ENCODE measurements at places on chromosomes 11 and 22. TPM values are rescaled to one million over a fixed set of nuclear protein-coding genes. Genes with fewer than 3 reads are reported as not detected.

DNA sequence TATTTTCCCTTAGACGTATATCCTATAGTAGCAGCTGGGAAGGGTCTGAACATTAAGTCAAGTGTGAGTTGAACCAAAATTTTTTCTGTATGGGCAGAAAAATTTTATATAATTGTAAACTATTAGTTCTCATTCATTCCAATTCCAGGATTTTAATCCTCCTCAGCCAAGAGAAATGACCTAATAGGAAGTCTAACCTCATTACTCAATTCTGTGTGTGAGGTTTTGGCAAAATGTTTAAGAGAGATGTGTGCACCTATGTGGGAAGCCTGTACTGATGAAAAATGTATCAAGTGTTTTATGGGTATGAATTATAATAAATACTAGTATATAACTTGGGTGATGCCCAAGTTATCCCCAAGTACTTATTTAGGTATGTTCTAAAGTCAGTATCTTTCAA lies 311.6 kb upstream of the PITPNB start:
- no peak for DNase-seq

Gene TYR
- not detected for total RNA-seq

GRCh38 chr11:46659908-46660307 lies 40.5 kb downstream of the ARHGAP1 start:
- DNase-seq, result no peak

DNA sequence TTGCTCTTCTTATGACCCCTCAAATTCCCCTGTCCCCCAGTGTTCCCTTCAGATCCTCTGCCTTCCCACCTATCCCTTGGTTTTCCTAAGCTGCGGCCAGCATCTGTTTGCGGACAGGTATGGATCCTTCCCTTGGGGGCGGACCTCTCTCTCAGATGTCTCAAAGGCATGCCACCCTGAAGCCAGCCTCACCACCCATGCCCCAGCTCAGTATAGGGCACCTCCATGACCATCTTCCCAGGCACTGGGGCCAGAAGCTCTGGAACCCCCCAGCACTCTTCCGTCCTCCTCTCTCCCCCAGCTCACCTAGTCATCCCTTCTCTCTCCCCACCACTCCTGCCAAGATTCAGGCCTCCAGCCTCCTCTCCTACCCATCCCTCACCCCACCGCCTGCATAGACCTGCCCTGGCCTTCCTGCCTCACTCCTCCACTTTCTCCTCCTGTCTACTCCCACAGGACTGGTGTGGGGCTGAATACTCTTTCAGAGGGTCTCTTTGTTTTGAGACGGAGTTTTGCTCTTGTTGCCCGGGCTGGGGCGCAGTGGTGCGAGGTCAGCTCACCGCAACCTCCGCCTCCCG lies 2.2 kb downstream of the LRRC75B start:
- DNase-seq, result no peak

Gene OR5L2
- not detected for total RNA-seq

Gene OR2D2
- not detected for total RNA-seq

DNA sequence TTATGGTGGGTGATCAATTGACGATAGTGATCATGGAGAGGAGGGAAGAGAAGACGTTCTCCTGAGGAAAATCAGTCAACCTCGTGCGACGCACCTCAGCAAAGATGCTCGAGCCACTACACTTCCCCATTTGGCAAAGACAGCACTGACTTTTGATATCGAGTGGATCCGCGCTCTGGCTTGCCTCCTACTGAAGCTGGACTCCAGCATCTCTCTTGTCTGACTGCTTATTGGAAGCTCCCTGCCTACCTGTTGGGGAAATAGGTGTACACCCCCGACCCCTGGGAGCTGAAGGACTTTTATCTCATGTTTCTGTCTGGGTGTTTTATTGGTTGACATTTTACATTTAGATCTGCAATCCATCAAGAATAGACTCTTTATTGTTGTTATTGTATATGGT lies 476.8 kb upstream of the B3GAT1 start:
- DNase-seq, result no peak

DNA sequence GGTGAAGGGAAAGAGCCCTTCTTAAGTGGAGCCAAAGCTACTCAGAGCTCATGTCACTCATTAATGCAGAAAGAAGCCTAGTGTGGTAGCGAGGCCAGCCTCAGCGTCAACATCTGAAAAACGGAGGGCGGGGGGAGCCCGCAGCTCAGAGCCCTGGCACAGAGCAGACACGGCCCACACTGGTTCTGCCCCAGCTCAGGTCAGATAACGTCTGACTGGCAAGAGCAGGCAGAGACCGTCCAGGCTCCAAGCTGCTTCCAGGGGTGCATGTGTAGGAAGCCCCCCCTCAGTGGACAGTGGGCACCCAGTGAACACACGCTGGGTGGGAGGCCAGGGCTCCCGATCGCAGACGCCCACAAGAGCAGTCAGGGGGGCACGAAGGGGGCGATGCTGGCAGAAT lies 100.8 kb downstream of the SHANK2 start:
- DNase-seq, result no peak

DNA sequence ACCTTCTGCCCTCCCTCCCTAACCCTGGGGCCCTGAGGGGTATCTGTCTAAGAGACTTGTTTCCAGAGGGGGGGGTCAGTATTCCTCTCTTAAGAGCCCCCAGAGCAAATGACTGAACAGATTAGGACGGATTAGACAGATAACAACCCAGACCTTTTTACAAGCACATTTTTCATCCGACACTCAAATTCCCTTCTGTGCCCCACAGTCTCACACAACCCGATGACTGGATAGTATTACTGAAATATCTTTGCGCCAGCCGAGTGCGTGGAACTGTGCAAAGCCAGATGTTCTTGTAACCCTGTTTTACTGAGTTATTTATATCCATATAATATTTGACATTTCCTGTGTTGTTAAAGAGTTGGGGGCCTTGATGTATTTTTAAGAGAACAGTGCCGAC lies 30.9 kb upstream of the FLI1 start:
- DNase-seq, result no peak

- no peak for DNase-seq
Measured at GRCh38 chr22:23110190-23110921, 31.4 kb downstream of the RSPH14 start.

DNA sequence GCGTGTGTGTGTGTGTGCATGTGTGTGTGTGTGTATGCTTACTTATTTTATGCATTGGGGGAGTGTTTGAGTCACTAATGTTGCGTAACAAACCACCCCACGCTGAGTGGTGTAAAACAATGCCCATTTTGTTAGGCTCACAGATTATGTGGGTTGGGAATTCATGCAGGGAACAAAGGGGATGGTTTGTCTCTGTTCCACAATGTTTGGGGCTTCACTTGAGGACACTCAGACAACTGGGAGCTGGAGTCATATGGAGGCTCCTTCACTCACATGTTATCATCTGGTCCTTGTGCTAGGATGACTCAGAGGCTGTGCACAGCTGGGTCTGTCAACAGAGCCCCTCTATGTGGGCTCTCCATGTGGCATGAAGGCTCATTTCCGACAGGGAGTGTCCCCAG lies 51.3 kb upstream of the LARGE1 start:
- peak; percentile 90 for DNase-seq

DNA sequence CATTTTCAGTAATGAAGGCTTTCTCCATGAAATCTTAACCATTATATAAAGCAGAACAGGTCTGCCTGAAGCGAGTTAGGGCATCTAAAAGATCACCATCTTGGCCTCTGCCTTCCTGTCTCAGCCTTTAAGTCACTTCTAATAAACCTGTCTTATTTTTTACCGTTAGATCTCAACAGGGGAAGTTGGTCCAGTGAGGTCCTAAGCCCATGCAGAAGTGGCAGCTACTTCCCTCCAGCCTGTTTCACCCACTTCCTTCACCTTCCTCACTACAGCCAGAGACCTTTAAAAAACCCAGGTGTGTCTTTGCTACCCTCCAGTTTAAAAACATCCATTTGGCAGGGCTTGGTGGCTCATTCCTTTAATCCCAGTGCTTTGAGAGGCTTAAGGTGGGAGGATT lies 14.1 kb upstream of the LIPT2 start:
- no peak for DNase-seq

Gene OR5B21
- total RNA-seq, result not detected

Gene NXPE1
- not detected for total RNA-seq

GRCh38 chr22:26453216-26453615 lies 24.2 kb downstream of the ASPHD2 start:
- no peak for DNase-seq

Gene SPDYC
- not detected for total RNA-seq

DNA sequence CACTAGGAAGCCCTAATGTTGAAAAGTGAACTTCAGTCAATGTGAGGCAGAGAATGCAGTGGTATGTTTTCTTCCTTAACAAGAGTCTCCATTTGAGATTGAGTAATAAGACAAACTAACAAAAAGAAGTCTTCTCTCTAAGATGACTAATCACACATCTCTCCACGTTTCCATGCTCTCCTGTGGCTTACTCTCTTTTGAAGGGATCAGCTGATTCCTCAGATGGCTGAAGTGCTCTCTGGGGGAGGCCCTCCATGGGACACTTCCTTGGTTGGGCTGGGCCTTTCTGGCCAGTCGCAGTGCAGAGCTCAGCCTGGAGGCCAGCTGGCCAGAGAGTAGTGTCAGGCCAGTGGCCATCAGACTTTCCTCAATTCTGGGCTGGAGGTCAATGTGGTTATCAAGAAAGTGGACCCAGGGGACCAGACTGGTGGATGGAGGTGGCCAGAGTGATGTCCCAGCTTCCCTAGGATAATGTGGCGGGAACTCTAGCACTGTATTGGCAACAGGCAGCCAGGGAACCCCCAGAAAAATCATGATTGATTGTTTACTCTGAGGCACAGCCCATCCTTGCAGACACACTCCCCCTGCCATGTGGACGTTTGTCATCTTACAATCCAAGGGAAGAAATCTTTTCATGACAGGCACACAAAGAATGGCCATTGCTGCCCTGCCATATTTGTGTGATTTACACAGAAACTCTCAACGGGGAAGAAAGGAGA lies 14.5 kb downstream of the CSRP3 start:
- peak; percentile 68 for DNase-seq

Gene RCOR2
- total RNA-seq, result 0.17 TPM

DNA sequence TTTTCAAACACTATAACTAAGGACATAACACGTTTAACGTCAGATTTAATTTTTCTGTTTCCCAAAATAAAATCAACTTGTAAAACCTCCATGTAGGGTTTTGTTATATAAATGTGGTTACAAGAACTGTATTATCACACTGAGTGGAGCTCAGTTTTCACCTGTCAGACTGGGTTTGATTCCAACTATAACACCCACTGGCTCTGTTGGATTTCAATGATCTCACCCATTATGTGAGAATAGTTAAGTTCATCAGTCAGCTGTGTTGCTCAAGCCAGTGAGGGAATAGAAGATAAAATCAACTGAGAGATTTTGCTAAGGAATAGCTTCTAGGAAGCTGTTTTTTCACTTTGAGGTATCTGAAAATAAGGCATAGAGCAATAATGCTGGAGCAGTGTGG lies 5.1 kb upstream of the OR52R1 start:
- DNase-seq, result no peak

DNA sequence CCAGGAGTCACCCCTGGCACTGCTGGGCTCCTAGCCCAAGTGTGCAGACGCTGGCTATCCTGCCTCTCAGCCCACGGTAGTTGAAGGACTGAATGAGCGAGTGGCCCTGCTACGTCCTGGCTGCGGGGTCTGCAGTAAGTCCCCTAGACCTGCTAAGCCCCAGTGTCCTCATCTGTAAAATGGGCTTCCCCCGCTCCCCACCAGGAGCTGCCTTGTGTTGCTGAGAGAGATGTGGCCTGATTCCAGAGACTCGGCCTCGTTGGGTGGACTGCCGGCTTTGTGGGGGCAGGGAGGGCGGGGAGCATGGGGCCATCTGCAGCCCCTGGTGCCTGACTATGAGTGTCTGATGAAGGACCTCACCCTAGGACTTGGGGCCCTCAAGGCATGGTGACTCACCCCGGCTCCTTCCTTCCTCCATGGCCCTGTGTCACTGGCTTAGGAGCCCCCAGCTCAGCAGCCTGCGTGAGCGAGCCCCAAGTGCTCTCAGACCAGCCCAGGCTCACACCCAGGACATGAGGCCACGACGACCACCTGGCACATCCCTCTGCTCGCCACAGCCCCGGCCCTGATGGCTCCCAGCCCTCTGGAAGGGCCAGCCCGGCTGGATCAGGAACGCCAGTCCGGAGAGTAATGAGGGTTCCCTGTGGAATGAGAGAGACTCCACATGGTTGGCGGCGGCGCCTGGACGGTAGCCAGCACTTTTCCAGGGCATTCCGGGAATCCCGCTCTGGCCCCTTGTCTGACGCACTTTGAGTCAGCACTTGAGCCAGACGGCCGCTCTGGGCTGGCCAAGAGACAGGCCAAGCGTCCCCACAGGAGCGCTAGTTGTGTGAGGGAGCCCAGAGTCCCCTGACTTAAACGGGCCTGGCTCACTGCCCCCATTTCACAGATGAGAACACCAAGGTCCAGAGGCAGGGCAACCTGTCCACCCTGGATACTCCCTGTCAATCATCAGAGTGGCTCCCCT lies 50.5 kb upstream of the SHISAL1 start:
- DNase-seq, result peak; percentile 93

DNA sequence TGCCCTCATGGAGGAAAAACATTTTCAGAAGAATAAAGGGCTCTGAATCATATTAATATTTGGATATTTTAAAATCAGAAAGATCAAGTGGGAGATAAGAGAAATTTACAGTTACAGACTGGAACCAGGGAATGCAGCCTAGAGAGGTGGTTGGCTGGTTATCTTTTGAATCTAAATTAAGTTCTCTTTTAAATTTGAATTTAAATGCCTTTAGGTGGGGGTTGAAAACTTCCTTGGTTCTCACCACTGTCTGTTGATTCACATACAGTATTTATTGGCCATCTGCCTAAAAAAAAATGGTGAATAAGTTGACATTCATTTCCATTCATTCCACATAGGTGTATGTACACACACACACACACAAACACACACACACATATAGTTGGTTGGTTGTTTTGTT lies 35.7 kb upstream of the PTPRJ start:
- DNase-seq, result peak; percentile 26

DNA sequence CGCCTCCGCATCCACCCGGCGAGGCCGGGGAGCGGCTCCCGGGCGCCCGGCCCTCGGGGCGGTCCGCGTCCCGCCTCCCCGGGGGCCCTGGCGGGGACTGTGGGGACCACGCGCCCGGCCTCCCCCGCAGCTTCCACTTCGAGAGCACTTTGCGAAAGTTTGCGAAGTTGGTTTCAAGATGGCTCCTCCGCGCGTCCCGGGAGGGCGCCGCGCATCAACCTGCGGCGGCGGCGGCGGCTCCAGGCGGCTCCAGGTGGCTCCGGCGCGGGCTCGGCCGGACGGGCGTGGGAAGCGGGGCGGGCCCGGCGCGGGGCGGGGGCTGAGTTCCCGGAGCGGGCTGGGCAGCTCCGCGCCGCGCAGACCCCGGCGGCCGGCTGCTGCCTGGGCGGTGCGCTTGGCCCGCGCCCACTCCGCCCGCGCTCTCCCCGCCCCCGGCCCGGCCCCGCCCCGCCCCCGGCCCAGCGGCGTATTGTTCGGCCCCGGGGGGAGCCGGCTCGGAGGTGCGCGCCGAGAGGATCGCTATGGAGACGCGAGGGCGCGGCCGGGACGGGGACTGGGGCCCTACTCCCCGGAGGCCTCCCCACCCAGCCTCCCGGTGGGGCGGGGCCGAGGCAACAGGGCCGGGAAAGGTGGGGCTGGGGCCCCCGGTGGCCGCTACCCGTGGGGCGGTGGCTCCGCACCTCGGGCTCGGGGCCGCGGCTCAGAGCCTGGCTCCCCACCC lies at the start of gene CELSR1:
CELSR1 (minus strand) TSS at position 396 of the 721 bp plus-strand sequence. CDS start 450 bp downstream, outside the sequence.
- peak; percentile 50 for DNase-seq
